Epithelial cell of proximal tubule (primary cell): ENCODE measurements at places on chromosomes 4 and X. TPM values are rescaled to one million over a fixed set of nuclear protein-coding genes. Genes with fewer than 3 reads are reported as not detected.
A peak's percentile ranks its signal among the peaks of the same experiment; 100 is the strongest.

The TLR3 gene
- 4.7 and 5.5 TPM in 2 replicates for total RNA-seq

The FGD1 gene
- 10.2 and 10.3 TPM in 2 replicates for total RNA-seq

The AREG gene
- 149 and 211 TPM in 2 replicates for total RNA-seq

The RASGEF1B gene
- total RNA-seq: 0.87 and 1.0 TPM in 2 replicates

DNA sequence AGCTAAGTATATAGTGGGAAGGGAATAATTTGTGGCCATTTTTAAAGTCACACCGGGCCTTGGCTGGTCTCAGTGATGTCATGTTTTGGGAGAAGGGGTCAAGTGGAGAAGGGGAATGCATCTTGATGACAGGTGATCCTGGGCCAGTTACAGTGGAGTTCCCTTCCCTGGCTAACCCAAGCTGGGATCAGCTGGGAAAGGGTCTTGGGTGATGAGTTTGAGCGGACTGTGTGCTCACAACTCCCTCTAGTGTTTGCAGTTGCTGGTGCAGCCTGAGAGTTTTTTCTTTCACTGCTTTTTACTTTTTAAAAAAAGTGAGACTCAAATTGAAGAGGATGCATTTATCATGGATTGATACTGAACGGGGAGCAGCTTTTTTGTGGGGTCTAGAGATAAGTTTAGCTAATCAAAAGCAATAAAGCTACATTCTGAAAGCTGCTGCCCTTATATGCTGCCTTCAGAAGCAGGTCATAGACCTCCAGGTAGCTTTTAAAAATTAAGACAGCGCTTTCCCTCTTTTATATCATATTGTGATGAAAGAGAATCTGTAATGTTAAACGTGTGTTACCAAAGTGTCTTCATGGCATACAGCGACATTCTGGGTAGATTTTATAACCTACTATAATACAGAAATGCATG is 164.7 kb downstream of the DCLK2 start:
- no peak for DNase-seq

GRCh38 chrX:54931107-54931506 is 10.5 kb downstream of the TRO start:
- DNase-seq: no peak

GRCh38 chr4:93431371-93431770 is 397.2 kb upstream of the ATOH1 start:
- DNase-seq: no peak

DNA sequence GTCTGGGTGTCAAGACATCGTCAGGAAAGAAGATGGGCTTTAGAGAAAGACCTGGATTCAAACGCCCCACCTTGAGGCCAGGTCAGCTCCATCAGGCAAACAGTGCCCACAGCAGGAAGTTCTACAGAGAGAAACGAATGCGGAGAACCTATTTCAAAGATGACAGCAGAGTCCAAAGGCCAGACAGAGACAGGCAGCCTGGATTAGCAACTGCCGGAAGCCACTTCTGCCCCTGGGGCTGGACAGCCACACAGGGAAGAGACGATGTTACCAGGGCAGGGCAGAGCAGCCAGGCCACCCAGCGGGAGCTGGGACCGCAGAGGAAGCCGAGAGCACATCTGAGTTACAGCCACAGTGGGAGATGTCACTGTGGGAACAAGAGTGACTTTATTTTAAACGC is 1.2 kb downstream of the C4orf50 start:
- no peak for DNase-seq

DNA sequence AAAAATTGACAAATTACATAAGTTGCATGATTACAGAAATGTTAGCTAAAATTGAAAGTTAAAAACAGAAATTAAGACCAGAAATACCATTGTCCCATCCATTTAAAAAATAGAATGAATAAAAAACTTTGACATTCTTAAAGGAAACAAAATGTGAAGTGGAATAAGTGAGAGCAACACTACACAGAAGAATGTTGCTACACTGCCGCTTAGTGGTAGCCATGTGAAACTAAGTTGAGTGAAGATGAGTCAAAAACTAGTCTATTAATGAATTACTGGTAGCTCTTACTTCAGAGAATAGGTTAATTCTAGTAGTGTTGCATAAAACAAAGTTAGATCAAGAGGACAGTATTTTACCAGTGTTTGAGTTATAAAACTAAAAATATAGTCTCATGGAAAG is 571.0 kb upstream of the KLHL4 start:
- DNase-seq: peak; percentile 7

GRCh38 chrX:45769761-45770582 is 569.3 kb upstream of the DIPK2B start:
- DNase-seq: no peak

- no peak for DNase-seq
These were observed 98.6 kb downstream of the PPP2R2C start for GRCh38 chr4:6373541-6374410.

DNA sequence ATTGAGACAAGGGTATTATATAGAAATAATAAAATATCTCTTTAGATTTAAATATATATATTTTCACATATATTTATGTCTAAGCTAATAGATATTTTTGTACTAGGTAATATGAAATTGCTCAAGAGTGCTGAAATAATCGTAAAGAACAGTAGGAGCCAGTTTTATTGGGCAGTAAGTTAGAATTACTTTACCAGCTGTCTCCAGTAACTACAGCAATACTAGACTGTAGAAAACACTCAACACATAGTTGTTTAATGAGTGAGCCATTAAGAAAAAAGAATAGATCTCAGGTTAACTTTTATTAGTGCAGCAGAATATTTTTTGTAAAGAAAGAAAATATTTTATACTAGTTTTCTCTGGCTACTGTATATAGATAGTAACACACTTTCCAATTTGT is 715.2 kb downstream of the TRIML1 start:
- DNase-seq: no peak

DNA sequence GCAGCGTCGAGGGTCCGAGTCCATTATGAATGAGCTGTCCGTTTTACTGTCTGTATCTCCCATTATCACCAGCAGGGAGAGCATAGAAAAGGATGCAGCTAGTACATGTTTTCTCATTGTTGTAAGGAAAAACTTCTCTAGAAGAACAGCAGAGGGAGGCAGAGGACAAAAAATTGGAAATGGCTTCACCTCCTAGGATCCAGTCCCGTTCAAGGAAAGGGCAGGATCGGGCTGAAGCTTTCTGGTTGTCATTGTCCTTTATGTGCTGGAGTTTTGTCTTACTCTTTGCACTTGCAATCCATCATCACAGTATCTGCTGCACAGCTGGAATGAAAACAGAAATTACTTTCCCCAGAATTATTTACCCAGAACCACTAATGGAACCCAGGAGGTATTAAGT is 14.7 kb downstream of the NDP start:
- no peak for DNase-seq

DNA sequence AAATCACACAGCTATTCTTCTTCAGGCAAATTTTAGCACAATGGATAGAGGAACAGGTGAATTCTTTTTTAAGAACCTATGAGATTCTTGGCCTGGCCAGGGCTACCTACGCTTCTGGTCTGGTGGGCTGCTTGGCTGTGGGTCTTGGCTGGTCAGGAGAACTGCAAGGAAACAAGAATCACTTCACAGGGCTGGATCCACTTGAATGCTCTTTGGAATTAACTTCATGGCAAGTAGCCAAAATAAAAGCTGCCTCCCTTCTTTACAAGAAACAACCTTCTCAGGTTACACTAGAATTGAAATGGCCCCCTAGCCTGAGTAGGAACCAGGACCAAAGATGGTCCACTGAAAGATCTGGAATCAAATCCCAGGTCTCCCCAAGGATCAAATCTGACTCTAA is 519.1 kb downstream of the IQCM start:
- DNase-seq: peak; percentile 83

DNA sequence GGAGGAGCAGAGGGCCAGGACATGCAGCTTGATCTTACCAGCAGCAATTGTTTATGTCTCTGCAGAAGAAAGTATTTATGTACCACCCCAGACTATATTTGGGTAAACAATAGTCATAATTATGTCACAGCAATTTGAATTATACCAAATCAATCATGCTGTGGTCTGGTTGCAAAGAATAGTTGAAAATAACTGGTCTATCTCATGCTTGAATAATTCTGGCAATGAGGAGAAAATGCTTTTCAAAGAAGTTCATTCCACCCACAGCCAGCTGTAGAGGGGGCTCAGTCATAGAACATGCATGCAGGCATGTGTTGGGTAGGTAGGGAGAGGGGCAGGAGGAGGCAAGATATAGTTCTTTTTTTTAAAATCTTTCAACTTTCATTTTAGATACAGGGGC is 399.2 kb downstream of the IL15 start:
- DNase-seq: no peak

DNA sequence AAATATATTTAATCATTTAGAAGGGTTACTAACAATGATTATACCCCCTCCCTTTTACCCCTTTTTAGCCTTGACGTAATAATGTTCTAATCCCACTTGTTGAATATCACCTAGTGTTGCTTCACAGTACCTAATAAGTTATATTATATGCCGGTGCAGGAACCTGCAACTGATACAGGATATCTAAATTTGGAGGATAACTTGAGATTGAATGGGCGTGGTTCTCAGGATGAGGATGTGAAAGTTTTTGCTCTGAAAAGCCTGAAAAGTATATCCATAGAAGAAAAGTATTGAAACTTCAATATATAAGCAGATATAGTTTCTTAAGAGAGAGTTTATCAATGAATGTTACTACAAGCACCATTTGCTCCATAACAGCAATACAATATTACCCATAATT is 59.8 kb downstream of the ZNF711 start:
- DNase-seq: no peak

DNA sequence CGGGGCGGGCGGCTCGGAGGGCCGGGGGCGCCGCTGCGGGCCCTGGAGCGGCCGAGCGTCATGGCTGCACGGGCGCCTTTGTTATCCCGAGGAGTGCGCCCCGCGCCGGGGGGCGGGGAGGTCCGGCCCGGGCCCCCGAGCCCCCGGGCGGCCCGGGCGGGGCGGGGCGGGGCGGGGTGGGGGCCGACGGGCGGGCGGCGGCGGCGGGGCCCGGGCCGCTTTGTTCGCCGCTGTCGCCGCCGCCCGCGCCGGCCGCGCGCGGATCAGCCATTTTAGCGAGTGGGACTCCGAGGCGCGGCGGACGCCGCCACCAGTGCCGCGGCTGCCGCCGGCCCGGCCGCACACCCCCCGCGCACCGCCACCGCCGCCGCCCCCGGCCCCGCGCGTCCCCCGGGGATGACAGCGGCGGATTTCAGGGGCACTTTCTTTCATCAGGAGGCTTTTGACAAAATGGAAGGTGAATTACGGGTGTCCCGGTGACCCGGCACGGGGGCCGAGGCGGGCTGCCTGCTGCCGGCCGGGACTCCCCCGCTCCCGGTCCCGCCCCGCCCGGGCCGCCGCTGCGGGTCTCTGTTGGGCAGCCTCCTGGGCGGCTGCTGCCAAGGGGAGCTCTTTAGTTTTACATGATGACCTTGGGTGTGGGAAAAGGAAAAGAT is 1.2 kb downstream of the HMGB3 start:
- no peak for DNase-seq

- DNase-seq: no peak
These were observed 10.3 kb downstream of the EGFL6 start for GRCh38 chrX:13579661-13580060.

DNA sequence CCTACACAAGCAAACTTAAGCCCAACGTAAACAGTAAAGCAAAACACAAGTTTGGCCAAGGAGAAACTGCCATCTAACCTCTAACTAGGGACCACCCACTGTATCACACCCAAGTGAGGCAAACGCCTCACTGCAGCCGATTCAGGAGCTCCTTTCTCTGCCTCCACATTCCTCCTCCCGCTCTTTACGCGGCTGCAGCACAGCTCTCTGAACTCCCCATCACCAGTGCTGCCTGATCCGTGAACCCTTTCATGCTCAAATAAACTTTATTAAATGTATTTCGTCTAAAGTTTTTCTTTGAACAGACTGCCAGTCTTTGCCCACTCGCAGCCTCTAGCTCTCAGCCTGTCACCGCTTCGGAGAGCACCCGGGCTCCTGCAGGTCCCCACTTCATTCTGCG is 6.5 kb downstream of the PNMA6E start:
- no peak for DNase-seq

DNA sequence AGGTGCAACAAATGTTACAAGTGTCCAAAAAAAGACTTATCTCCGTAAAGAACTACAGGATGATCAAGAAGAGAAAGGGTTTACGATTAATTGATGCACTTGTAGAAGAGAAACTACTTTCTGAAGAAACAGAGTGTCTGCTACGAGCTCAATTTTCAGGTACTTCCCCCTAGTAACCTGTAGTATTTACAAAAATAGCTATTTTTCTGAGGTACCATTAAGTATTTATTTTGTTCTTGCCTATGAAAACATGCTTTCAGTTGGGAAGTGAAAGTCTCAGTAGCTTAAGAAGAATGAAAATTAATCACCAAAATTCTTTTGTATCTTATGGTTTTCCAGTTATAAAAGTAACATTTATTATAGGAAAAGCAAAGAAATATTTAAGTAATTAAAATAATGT is 5.9 kb downstream of the THAP9 start:
- no peak for DNase-seq

GRCh38 chr4:102578819-102579218 is 77.7 kb downstream of the NFKB1 start:
- DNase-seq: no peak

DNA sequence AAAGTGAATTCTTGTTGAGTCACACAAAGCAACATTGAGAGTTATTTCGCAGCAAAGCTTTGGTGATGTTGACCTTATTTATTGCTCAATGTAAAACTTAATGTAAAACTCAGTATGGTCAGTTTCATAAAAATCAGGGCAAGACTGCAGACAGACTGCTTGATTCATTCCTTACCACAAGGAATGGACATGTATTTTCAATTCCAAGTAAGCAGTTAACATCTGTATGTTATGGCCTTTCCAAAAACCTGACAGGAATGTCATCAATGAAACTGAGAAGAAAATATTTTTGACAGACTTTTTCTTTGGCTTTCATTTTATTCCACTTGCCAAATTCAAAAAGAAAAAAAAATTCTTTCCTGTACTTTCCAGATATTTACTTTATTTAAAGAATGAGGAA is 488.3 kb downstream of the ANKRD50 start:
- DNase-seq: no peak

GRCh38 chrX:97252111-97252510 is 368.4 kb downstream of the RPA4 start:
- DNase-seq: no peak

GRCh38 chrX:103789004-103789403 is 12.4 kb downstream of the PLP1 start:
- no peak for DNase-seq
